ENCODE measurements at places on chromosomes 7 and 10.

DNA sequence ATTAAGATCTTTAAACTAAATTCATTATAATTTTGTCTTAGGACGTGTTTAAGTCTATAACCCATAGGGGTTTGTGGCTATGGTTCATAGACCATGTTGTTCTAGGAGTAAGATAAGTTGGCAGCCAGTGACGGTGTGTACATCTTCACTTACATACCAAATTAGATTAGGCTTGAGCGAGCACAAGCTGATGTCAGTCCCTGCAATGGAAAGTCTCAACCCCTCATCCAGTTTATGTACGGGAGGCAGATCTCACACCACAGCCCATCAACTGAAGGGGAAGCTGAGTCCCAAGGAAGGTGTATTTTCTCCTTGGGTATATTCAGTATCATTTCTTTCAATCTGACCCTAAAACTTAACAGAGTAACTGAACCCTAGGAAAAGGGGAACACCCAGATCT, 5.1 kb upstream of the SMC3 start:
- DNase-seq = no peak

- no peak for DNase-seq
Measured at GRCh38 chr10:88971221-88972061, 18.9 kb upstream of the ACTA2 start.

DNA sequence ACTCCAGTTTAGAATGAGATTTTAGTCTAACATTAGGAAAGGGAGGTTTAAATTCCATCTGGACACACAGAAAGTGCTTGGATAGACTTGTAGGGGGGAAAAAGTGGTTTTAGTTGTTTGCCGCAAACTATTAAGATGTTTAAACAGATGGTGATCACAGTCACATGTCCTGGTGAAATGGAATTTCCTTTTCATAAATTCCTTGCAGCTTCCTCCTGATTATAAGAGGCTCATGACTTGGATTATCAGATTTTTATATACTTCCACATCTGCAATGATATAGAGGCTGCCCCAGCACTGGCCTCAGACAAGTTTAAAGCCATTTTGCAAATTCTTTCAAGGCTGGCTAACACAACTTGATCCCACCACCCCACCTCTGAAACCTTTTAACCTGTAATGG, 106.4 kb upstream of the ARMC3 start:
- DNase-seq = no peak

GRCh38 chr10:48389272-48389671, 82.8 kb downstream of the MAPK8 start:
- DNase-seq = no peak

GRCh38 chr10:126397640-126398382, 9.5 kb upstream of the ADAM12 start:
- no peak for DNase-seq

DNA sequence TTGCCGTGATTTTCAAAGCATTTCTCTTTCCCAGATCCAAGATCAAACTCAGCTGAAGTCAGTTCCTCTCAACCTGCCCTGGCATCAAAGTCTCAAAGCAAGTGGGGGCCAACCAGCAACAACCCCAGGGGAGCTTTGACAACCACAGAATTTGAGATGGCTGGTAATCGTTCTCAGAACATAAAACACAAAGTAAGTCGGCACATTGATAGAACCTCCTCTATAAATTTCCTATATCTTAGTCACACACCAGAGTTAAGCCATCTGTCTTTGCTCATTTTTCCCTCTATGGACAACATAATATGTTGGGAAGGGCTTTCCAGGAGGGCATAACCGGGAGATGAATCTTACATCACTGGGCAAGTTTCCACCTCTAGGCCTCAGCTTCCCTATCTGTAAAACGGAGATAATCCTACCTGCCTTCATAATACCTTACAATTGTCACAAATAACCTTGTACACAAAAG, 1.2 kb upstream of the DNAJC9 start:
- no peak for DNase-seq

GRCh38 chr7:78066599-78066998, 268.0 kb downstream of the PHTF2 start:
- no peak for DNase-seq

GRCh38 chr7:18004372-18004771, 23.3 kb downstream of the PRPS1L1 start:
- DNase-seq = no peak

- DNase-seq = no peak
Measured at GRCh38 chr10:89203237-89203636, 3.9 kb downstream of the CH25H start.

DNA sequence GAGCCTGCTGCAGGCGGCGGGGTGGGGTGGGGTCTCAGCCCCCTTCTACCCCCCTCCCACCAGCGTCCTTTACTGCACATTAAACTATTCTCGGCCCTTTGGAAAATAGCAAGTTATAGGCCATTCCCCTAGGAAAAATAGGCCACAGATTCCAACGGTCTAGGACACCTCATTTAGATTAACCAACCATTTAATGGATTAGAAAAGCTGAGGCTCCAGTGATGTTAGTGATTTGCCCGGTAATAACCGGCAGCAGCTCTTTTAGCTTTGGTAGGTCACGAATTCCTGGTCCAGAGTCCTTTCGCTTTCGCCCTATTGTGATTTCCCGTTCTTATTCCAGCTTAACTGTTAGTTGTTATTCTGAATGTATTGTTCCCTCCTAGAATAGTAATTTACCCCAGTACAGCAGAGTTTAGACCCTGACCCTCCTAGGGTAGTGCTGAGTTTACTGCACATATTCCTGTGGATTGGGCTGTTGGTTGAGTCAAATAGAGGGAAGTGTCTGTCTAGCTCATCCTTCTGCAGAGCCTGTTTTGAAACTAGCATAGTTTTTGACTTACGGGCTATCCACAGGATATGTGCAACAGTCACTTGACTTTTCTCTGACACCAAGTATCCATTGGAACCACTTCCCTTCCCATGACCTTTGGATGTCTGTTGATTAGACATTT, 754 bp downstream of the GSTO1 start:
- DNase-seq = no peak

- no peak for DNase-seq
Measured at GRCh38 chr10:20446561-20447193, 450.4 kb downstream of the NEBL start.

GRCh38 chr10:47381103-47381395, 3.0 kb downstream of the ZNF488 start:
- DNase-seq = no peak

DNA sequence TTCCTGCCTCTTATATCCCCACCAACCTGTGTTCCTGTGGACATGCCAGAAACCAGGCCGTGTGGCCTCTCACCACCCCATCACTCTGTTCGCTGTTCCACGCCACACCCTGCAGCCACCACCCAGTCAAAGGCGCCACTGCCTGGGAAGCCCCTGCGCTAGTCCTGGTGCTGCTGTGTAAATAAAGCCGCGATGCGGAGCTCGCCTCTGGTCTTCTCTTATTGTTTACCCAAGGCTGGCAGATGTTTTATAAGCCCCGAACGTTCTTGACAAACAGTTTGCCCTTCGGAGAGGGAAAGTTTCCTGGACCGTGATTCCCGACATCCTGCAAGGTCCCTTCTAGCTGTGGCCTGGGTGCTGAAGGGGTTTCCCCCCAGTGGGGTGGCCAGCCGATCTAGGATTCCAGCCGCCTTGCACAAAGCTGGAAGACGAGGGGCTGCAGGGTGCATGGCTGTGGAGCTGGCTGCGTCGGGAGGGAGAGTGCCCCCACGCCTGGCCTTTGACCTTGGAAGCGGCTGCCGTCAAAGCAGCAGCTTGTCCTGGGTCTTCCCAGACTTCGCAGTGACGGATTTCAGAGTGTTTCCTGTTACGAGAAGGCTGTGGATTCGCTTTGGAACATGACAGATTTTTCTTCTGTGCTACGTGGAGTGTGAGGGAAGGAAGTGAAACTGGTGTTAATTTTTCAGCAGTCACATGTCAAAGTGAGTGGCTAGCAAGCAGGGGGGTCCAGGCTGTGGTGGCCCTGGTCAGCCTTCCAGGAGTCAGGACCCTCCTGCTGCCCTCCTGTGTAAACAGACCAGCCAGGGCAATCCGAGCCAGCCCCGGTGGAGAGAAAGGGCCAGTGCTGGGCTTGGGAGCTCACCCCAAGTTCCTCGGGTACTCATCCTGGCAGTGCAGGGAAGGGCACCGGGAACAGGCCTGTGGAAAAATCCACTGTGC, 61.6 kb downstream of the LHPP start:
- no peak for DNase-seq

DNA sequence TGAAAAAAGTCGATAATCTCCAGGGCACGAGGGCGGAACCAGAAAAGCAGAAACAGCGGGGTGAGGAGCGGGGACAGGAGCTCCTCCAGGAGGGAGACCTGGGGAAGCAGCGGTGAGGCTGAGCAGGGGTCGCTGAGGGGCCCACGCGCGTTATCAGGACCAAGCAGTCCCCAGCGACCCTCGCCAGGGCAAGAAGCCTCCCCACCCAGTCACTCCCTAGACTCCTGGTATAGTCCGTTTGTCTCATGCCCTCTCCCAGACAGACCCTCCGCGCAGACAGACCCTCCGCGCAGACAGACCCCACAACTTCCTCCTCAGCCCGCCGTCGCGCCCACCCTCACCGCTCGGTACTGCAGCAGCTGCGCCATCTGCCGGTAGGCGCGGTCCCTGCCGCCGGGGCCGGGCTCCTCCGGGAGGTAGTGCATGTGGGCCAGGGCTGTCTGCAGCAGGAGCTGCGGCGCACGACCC, 6.3 kb downstream of the ATG9B start:
- peak; percentile 88 for DNase-seq

GRCh38 chr10:110225441-110225755, 18.0 kb downstream of the MXI1 start:
- DNase-seq = no peak

GRCh38 chr10:97531401-97531986, 32.8 kb downstream of the UBTD1 start:
- no peak for DNase-seq

- DNase-seq = no peak
Measured at GRCh38 chr10:86291616-86292340, 74.8 kb downstream of the GRID1 start.

DNA sequence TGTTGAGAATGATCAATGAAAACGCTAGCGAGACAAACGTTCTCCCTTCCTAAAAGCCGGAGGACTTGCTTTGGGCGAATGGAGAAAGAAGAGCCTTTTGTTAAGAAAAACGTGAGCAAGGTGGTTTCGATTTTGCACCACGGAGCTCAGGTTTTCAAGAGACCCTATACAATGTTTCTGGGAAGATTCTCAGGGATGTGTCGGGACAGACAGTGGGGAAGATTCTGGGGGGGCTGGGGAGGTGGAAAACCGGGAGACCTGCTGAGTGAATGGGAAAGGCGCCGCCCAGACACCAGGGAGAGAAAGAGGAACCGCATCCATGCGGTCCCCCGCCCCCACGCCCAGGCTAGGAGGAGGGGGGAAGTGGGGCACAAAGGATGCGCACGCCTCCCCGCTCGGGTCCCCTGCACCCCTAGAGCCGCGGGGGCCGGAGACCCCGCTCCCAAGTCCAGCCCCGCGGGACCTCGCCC, 745 bp downstream of the YWHAG start:
- DNase-seq = peak; percentile 58

DNA sequence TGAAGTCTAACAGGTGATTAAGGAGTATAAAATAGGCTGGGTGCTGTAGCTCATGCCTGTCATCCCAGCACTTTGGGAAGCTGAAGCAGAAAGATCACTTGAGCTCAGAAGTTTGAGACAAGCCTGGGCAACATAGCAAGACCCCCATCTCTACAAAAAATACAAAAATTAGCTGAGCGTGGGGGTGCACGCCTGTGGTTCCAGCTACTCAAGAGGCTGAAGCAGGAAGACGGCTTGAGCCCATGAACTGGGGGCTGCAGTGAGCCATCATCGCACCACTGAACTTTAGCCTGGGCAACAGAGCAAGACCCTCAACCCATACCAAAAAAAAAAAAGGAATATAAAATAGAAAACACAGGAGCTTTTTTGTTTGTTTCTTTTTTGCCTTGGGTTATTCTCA, 47.4 kb downstream of the DCLRE1A start:
- no peak for DNase-seq

GRCh38 chr7:2243458-2243857, 1.4 kb downstream of the NUDT1 start:
- DNase-seq = no peak

- no peak for DNase-seq
Measured at GRCh38 chr10:74906611-74907198, 80.3 kb downstream of the KAT6B start.

- no peak for DNase-seq
Measured at GRCh38 chr7:120431016-120431415, 158.0 kb downstream of the KCND2 start.

GRCh38 chr7:12017046-12017445, 185.0 kb upstream of the THSD7A start:
- no peak for DNase-seq

DNA sequence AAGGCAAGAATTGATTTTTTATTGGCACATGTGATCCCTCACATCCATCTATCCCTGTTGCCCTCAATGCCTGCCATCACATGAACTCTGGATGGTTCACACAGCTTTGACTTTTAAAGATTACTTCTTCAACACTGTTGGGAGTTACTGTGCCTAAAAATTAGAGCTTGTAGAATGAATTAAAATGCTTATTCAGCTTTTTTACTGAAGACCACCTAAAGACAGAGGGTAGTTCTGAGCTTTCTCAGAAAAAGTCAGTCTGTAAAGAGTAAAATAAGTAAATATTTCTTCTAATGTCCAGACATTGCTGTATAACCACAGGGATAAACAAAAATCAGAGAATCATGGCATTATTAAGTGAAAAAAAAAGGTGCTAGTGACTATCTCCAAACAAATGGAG, 93.3 kb upstream of the CSTF2T start:
- DNase-seq = no peak

DNA sequence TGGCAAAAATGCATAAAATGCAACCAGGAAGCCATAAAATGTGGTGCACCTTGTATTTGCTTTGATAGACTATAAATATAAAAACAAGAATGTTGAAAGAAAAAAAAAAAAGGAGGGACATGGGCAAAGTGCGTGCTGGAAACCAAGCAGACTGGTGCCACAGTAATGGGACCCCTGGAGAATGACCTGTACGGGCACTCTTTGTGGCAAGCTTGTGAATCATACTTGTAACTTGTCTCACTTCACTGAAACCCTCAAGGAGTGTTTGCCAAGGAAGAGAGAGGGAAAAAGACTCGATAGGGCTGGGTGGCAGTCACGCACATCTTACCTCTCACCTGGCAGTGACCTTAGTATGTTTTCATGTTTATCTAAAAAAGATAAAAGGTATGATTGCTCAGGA, 1183.6 kb downstream of the GATA3 start:
- no peak for DNase-seq

- DNase-seq = no peak
Measured at GRCh38 chr10:117927332-117927731, 119.4 kb downstream of the RAB11FIP2 start.

DNA sequence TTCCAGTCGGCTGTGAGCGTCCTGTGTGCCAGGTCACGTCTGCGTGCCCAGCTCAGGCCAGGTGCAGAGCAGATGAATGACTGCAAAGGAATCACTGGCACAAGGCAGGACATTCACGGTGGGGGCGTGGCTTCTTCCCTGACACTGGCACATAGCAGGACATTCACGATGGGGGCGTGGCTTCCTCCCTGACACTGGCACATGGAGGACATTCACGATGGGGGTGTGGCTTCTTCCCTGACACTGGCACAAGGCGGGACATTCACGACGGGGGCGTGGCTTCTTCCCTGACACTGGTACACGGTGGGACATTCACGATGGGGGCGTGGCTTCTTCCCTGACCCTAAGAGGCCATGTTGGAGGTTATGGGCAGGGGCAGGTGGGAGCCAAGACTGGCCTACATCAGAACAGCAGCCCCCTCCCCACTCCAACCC, 64.3 kb downstream of the MYL10 start:
- DNase-seq = no peak

- DNase-seq = no peak
Measured at GRCh38 chr7:767580-767940, 40.5 kb upstream of the PRKAR1B start.
